Pulmonary artery endothelial cell (primary cell): ENCODE measurements at places on chromosomes 16 and 17.

DNA sequence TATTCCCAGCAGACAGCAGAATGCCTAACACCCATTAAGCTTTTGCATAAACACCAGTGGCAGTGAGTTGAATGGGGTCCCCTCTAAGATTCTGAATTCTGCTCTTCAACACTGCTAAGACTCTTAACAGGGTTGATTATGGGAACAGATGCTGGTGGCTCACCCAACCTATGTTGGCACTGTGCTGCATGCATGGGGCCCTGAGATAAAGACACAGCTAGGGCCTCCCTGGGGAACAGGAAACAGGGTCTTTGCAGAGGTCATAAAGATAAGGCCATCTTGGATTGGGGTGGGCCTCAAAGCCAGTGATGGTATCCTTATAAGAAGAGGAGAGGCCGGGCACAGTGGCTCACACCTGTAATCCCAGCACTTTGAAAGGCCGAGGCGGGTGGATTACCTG is 190.8 kb downstream of the SLC39A11 start:
- DNase-seq, result no peak

GRCh38 chr16:87638736-87639135 is 36.4 kb downstream of the JPH3 start:
- DNase-seq, result no peak

DNA sequence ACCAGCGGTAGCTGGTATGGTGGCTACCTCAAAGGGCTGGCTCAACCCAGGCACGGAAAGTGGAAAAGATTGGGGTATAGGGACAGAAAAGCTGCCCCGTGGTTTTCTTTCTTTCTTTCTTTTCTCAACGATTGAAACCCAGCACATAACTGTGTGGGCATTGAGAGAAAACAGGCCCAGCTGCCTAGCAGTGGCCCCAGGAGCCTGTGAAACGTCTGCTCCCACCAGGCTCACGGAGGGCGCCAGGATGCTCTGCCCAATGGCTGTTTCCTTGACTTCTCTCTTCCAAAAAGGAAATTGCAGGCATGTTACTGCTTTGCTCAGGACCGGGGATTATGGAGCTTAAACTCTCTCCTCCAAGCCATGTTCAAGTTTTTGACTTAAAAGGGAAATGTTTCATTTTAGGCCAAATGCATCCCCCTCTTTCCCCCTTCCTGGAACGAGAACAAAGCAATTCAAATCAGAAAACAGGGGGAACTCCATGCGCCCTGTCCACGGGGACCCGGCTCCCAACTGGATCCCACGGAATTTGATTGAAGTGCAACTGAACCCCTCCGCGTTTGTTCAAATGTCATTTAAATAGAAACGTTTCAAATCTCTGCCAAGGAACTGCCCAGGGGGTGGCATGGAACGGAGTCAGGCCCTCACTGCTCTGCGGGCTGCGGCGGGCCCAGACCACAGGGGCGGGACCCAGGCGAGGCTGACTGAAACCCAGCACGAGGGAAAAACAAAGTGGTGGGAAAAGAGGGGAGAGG is 133.5 kb downstream of the RGS9 start:
- DNase-seq, result no peak

- no peak for DNase-seq
Measured at GRCh38 chr16:4862639-4863038, 15.4 kb downstream of the UBN1 start.

DNA sequence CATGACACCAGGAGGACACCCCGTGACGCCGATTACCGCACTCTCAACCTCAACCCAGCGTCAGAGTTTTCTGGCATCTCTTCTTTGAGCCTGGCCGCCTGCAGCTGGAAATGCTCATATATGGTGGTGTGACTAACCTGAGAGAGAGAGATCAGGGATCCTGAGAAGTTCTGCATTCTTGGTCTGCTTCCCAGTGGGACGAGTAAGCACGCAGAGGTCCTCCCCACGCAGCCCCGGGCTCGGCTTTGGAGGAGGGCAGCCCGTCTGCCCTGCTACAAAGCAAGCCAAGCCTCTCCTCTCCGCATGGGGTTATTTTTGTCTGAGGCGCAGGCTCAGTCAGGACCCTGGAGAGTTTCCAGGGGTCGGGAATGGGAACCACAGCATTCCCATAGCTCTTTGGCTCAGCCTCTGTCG is 16.5 kb downstream of the CRISPLD2 start:
- DNase-seq, result no peak

GRCh38 chr16:13558752-13559151 is 361.2 kb upstream of the ERCC4 start:
- no peak for DNase-seq

- no peak for DNase-seq
Measured at GRCh38 chr17:59798111-59798510, 90.7 kb downstream of the VMP1 start.

DNA sequence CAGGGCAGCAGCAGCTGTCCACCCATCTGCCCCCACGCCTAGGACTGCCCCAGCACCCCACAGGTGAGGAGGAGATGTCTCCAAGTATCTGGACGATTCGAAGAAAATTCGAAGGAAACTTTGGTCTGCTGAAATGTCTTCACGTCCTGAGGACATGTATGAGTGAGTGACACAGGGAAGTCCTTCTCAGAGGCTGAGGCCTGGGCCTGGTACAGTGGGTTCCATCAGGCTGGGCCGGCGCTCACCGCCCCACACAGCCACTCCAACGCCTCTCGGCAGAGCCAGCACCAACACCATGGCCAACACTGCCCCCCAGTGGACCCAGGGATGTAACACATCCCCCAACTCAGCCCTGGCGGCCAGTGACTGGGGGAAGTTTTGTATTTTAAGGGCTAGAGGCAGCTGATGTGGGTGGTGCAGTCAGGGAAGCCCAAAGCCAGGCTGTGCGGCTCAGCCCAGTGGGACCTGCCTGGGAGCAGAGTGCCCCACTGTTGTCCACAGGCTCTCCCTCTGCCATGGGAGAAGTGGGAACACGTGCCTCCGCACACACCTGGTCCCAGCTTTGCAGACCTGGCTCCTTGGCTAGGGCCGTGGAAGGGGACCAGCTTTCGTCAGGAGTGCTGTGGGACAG is 55.8 kb upstream of the FASN start:
- DNase-seq, result peak; percentile 13

DNA sequence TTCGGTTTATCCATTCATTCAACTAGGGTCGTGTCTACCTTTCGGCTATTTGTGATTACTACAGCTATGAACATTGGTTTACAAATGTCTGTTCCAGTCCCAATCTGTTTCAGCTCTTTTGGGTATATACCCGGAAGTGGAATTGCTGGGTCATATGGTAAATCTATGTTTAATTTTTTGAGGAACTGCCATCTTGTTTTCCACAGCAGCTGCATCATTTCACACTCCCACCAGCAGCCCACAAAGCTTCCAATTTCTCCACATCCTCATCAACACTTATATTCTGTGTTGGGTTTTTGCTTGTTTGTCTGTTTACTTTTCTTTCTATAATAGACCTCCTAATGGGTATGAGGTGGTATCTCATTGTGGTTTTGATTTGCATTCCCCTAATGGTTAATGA is 48.7 kb upstream of the GINS3 start:
- no peak for DNase-seq

DNA sequence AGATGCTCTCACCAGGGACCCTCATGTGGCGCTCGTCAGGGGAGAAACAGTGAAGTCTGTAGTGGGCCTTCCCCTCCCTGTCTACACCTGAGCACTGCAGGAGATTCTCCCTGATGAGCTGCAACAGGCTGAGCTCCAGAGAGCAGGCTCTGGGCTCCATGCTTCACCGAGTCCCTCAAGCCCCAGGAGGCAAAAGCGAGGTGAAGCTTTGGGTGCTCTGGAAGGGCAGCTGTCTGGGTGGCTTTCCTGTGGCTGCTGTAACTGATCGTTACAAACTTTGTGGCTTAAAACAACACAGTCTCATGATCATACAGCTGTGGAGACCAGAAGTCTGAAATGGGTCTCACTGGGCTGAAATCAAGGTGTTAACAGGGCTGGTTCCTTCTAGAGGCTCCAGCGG is 12.1 kb upstream of the CD300LD start:
- DNase-seq, result no peak
